ENCODE measurements at places on chromosomes 5 and 9.

DNA sequence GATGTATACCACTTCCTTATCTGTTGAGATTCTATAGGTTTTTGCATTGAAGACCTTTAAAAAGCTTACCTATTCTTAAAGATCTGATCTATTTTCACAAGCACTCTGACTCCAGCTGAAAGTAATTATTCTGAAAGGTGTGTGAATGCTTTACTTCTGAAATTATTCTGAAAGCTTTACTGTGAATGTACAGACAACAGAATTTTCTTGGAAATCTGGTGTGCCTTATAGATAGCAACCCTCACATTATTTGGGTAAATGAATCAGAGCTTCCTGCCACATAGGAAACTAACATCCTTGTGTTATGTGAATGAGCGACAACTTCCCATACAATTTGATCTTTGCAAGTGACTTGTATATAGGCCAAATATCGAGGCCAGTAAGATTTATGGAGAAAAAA, 6.5 kb downstream of the CDO1 start:
- DNase-seq = no peak

GRCh38 chr5:151077967-151078366, 2.9 kb downstream of the TNIP1 start:
- no peak for DNase-seq

DNA sequence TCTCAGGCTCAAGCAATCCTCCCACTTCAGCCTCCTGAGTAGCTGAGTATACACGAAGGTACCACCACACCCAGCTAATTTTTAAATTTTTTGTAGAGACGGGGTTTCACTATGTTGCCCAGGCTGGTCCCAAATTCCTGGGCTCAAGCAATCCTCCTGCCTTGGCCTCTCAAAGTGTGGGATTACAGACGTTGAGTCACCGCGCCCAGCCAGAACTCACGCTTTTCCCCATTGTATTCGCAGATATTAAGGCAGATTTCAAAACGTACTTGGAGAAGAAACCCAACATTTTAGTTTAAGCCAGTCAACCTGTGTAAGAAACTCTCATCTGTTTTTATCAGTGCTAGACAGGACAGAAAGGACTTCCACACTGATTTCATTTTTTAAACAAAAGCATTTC, 26.6 kb downstream of the COL23A1 start:
- no peak for DNase-seq

GRCh38 chr5:167639766-167640165, 651.7 kb upstream of the WWC1 start:
- DNase-seq = no peak

DNA sequence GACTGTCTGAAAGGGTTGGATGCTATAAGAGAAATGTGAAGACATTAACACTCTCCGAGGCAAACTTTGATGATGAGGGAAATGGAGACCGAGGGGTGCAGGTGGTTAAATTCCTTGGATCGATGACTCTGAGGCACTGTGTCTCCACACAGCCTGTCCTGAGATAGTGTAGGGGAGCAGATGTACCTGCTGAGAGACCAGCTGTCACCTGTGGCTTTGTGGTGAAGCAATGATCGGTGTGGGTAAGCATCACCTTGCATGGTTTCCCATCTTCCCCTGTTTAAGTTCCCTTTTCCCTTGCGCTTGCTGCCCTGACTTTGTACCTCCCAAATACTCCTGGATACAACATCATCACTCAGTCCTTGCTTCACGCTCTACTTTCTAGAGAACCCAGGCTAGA, 9.8 kb upstream of the MIER3 start:
- no peak for DNase-seq

DNA sequence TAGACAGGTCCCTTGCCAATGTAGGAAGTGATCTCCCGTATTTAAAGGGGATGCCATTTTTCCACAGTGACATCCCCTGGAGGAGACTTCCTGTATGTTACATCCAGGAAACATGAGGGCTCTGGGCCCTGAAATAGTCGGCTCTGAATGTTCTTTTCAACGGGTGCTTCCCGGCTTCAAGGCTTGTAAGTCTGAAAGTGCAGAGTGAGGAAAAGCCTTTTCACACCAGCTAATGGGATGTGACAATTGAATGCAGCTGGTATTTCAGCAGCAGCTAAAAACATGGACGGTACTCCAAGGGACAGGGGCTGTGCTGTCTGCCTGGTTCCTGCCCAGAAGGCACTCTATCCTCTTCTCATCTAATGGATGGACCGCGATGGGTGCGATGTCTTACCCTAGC, 1.4 kb downstream of the IL9 start:
- DNase-seq = no peak

GRCh38 chr5:108481355-108481931, 99.5 kb upstream of the FBXL17 start:
- DNase-seq = no peak

DNA sequence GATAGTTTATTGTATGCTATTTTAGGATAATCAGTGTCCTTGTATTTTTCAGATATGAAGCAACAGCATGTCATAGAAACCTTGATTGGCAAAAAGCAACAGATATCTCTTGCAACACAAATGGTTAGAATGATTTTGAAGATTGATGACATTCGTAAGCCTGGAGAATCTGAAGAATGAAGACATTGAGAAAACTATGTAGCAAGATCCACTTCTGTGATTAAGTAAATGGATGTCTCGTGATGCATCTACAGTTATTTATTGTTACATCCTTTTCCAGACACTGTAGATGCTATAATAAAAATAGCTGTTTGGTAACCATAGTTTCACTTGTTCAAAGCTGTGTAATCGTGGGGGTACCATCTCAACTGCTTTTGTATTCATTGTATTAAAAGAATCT, 14.5 kb downstream of the CCT5 start:
- DNase-seq = no peak

DNA sequence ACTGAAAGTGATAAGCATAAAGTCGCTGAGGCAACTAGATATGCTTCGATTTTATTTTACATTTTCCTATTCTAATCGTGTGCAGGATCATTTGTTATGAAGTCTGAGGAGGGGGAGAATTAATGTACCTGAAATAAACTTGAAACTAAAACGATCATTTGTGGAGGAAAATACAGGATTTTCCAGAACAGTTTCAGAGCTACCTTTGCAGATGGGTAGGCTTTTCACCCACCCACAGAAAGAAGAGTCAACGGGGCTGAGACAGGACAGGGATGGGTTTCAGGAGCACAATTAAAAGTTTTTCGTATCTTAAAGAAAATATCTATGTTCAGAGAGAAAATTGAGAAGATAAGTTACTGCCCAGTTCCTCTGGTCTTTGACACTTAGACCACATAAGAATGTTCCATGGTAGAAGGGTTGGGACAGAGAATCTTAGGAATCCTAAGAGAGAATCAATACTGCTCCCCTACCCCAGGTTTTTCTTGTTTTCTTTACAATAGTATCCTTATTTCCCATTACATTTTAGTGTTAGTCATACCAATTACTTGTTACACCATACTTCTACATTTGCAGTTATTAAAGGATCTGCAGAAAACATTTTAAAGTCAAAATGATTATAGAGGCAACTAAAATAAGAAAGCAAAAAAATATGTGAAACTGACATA, 211.4 kb downstream of the DEPDC1B start:
- no peak for DNase-seq

DNA sequence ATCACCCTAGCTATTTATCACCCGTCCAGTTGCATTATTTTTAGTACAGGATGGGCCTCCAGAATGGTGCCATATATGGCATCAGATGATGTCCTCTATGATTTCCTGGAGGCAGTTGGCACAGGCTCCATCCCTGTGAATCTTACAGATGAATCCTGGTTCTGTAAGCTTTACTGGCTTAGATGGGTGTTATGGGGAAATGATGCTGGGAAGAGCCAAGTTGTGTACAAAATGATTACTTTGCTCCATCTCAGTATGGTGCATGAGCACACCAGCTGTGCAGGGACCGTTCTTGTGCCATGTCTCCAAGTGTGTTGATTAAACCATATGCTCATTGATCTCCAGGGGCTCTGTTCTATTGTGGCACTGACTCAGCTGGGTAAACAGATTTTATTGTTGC, 755.7 kb downstream of the TLR4 start:
- no peak for DNase-seq

DNA sequence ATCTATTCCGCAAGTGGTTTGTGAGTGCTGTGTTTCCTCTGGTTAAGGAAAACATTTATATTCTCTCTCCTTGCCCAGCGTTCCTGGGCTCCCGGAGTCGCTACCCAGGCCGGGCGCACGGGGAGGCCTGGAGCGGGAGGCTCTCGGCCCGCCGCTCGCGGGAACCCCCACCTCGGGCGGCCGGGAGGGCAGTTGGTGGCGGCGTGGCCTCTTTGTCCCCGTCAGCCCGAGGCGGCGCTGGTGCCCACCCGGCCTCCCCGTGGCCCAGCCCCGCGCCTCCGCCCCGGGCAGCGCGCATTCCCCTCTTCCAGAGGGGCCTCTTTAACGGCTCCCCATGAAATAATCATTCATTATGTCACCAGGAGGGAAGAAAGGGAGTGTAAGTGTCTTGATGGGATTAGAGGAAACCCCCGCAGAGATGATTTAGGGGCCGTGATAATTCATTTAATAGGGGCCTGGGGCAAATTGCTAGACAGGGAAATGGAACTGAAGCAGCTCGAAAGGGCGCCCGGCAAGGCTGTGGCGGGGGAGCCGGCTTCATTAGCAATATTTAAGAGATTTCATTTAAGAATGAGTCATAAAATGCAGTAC, 181.9 kb upstream of the TBCA start:
- no peak for DNase-seq

- DNase-seq = no peak
Observed at GRCh38 chr5:158194561-158194976, 335.6 kb upstream of the CLINT1 start.

DNA sequence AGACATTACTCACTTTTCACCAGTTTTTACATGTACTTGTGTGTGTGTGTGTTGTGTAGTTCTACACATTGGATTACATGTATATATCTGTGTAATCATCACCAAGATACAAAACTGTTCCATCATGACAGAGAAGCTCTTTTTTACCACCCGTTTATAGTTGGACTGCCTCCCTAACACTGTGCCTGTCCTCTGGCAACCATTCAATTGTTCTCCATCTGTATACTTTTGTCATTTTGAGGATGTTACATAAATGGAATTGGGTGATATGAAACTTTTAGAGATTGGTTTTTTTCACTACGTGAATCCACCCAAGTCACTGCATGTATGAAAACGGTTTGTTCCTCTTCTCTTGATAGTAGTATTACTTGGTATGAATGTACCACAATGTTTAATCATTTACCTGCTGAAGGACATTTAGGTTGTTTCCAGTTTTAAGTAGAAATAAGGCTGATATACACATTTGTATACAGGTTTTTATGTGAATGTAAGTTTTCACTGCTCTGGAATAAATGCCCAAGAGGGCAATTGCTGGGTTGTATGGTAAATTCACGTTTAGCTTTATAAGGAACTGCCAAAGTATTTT, 126.2 kb downstream of the MAPKAP1 start:
- no peak for DNase-seq

- DNase-seq = no peak
Observed at GRCh38 chr9:68896486-68896885, 117.4 kb downstream of the PRKACG start.

DNA sequence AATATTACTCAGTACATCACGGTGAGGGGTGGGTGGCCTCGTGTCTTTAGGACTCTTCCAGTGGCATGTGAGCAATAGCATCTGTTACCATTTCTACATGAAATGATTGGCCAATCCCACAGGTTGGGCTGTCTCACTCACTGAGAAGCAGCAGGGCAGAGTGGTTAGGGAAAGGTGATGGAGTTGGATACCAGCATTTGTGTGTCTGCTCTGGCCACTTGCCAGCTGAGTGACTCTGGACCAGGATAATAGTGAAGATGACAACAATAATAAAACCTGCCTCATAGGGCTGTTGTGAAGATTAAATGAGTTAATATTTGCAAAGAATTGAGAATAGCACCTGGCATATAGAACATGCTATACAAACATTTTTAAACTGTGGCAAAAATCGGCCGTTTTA, 42.0 kb downstream of the IQGAP2 start:
- no peak for DNase-seq

- no peak for DNase-seq
Observed at GRCh38 chr5:168085261-168086031, 206.0 kb upstream of the WWC1 start.

- no peak for DNase-seq
Observed at GRCh38 chr5:106397700-106398099, 1273.0 kb downstream of the EFNA5 start.

- no peak for DNase-seq
Observed at GRCh38 chr5:149172261-149172660, 31.0 kb downstream of the ABLIM3 start.

- no peak for DNase-seq
Observed at GRCh38 chr5:86709157-86709881, 91.6 kb downstream of the COX7C start.
